NCI-H446 treated with DMSO at 0.1 percent for 48 hours (cell line): ENCODE measurements at places on chromosomes 4 and X.
A peak's percentile ranks its signal among the peaks of the same experiment; 100 is the strongest.

DNA sequence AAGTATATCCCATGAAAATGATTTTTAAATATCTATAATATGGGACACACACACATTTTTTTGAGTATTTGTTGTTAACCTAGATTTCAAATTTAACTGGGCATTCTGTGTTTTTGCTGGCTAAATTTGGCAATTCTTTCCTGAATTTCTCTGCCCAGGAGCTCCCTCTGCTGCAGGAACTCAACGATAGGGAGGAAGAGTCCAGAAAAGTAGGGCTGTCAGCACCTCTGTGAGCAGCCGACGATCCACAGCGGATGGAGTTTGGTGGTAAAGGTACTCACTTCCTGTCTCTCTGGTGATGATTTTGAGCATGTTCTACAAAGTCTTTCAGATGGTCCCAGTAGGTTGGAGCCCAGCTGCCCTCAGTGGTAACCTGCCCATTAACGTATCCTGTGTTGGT, 23.1 kb upstream of the TMEM184C start:
- DNase-seq = no peak

DNA sequence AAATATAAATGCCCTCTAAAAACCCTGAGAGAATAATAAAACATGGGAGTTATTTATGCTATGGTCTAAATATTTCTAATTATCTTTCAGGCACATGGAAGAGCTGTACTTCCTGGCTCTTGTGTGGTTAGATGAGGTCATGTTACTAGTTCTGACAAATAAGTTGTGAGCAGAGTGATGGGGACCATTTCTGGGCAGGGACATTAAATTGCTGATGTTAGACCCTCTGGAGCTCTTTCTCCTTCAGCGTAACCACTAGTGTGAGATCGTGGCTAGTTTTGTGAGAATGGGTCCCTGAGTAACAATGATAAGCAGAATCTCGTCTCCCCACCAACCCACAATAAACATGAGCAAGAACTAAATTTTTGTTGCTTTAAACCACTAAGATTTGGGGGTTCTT, 108.0 kb downstream of the MAML3 start:
- DNase-seq = no peak

GRCh38 chr4:112145326-112145789, at the start of gene FAM241A:
Gene FAM241A, plus strand, starts transcription at chr4:112145454. Its CDS starts 127 bp downstream, at chr4:112145581.
- DNase-seq = peak; percentile 63

- DNase-seq = no peak
Measured at GRCh38 chr4:113450295-113451080, 311.1 kb downstream of the CAMK2D start.

- DNase-seq = no peak
Measured at GRCh38 chr4:23629421-23629820, 260.4 kb downstream of the PPARGC1A start.

GRCh38 chrX:134604701-134605311, 53.5 kb downstream of the PLAC1 start:
- peak; percentile 88 for DNase-seq

DNA sequence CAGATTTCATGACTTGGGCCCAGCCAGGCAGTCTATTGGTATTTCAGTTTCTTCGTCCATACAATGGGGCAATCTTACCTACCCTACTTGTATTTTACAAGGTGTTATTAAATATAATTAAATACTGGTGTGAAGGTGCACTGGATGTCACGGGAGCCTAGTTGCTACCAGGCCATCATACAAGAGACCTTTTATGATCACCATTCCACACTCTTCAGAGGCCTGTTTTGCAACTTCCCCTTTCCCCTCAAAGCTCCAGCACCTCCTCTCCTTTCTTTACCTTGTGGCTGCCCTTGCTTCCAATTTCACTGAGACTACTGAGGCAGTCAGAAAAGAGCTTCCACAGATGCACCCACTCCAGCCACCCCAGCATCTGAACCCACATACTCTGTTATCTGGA, 93.8 kb upstream of the HELT start:
- DNase-seq = no peak

- no peak for DNase-seq
Measured at GRCh38 chrX:132822634-132823012, 135.8 kb downstream of the HS6ST2 start.
